Coronary artery (tissue), 2 donors: ENCODE measurements at places on chromosomes 7 and 10.

GRCh38 chr7:149879766-149880637 is 6.2 kb downstream of the ATP6V0E2 start:
- DNase-seq, result peak; percentile 65

- no peak for DNase-seq
These were observed 204.6 kb downstream of the ARHGAP21 start for GRCh38 chr10:24518981-24519597.

DNA sequence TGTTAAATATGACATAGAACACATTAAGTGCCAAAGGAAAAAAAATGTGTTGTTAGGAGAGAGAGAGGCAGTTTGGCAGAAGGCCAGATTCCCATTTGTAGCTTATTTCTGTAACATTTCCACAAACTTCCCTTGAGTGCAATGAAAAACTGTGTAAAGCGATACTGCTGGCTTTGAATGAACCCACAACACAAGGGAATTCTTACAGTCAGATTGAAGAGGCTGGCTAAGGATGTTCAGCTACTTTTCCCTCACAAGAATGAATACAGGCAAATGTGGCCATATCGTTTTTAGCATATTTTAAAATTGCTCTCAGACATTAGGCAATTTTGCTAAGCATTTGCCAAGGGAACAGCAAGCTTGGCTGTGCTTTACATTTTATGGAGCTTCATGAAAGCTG is 614.1 kb upstream of the FZD8 start:
- no peak for DNase-seq

GRCh38 chr7:19869979-19870378 is 96.6 kb upstream of the TMEM196 start:
- no peak for DNase-seq

GRCh38 chr10:113631684-113632367 is 32.0 kb downstream of the NRAP start:
- no peak for DNase-seq

GRCh38 chr7:27647046-27647445 is 15.6 kb downstream of the HIBADH start:
- DNase-seq, result no peak

GRCh38 chr7:26265499-26266075 is 26.1 kb upstream of the SNX10 start:
- no peak for DNase-seq
